Stimulated activated CD4-positive, alpha-beta T cell treated with anti-CD3 and anti-CD28 coated beads, Interleukin-2, amount 100 ng/mL, for 48 hours (primary cell): ENCODE measurements at places on chromosomes 13 and 19.

- DNase-seq: no peak
Measured at GRCh38 chr13:73809561-73809960, 324.6 kb downstream of the KLF12 start.

- DNase-seq: no peak
Measured at GRCh38 chr13:67208552-67208951, 21.6 kb downstream of the PCDH9 start.

GRCh38 chr13:81017513-81018152, 676.7 kb upstream of the SPRY2 start:
- no peak for DNase-seq

- DNase-seq: no peak
Measured at GRCh38 chr13:39918620-39919236, 263.3 kb downstream of the COG6 start.

GRCh38 chr13:46996316-46997030, 99.6 kb upstream of the HTR2A start:
- DNase-seq: no peak
